Hindlimb muscle (tissue), 1 donor: ENCODE measurements at places on chromosomes 13 and 19.

- DNase-seq: peak; percentile 53
These were observed 11.0 kb downstream of the PAF1 start for GRCh38 chr19:39379865-39380396.

DNA sequence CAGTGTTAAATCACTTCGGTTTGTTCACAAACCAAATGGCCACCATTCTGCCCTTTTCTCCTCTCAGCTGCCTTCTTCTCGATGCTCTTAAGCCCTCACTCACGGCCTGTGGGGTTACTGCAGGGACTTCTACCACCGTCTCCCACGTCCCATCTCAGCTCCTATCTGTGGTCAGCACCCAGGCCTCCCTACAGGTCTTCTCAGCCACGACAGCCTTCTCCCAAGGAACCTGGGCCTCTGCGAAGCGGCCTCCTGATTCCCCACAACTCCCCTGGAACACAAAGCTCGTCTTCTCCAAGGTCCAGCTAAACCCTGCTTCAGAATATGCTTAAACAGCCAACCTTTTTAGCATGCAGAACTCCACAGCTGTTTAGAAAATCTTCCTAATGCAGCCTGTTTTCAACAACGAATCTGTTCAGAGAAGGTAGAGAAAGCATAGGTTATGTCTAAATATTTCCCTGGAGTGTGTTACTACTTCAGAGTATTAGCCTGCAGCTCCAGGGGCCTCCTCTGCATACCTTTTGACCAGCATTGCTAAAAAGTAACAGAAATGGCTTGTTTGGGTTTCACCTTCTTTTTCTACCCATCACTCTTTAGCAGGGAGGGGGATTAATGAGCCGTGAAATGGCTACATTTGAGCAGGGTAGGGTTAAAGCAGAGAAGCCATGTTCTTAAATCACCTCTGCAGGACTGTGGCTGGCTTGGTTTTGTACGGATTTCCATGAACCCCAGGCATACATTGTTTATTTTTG is 104.0 kb downstream of the COL4A2 start:
- DNase-seq: no peak

GRCh38 chr19:49469828-49470614 is 4.0 kb upstream of the FLT3LG start:
- DNase-seq: no peak

GRCh38 chr13:29849731-29850212 is 645 bp downstream of the UBL3 start:
- DNase-seq: no peak

GRCh38 chr19:13262450-13262849 is 112.2 kb downstream of the IER2 start:
- peak; percentile 46 for DNase-seq

GRCh38 chr13:43006893-43007631 is 15.0 kb upstream of the EPSTI1 start:
- DNase-seq: no peak

DNA sequence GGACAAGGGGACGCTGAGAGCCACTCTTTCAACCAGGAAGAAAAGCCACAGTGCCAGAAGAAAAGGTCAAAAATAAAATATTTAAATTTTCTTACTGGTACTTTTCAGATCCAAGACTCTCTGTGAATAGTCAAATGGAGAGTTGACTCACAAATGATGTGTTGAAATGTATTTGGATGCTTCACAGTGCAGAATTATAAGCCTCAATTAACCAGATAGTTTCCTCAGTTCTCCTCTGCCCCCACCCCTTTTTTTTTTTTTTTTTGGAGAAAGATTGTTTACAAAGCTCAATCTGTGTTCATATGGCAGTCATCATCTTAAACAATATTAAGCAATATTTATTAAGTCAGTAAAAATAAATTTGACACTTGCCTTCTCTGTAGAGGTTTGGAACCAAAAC is 470.8 kb downstream of the FGF9 start:
- no peak for DNase-seq

GRCh38 chr13:59413126-59413525 is 750.6 kb downstream of the DIAPH3 start:
- DNase-seq: no peak

- no peak for DNase-seq
These were observed 1.4 kb downstream of the FGF9 start for GRCh38 chr13:21672287-21672680.

- no peak for DNase-seq
These were observed 1.3 kb upstream of the ISYNA1 start for GRCh38 chr19:18439025-18439909.

- DNase-seq: no peak
These were observed 119.4 kb upstream of the NBEA start for GRCh38 chr13:34822650-34823049.

- no peak for DNase-seq
These were observed 151.2 kb downstream of the DIAPH3 start for GRCh38 chr13:60012488-60012887.

DNA sequence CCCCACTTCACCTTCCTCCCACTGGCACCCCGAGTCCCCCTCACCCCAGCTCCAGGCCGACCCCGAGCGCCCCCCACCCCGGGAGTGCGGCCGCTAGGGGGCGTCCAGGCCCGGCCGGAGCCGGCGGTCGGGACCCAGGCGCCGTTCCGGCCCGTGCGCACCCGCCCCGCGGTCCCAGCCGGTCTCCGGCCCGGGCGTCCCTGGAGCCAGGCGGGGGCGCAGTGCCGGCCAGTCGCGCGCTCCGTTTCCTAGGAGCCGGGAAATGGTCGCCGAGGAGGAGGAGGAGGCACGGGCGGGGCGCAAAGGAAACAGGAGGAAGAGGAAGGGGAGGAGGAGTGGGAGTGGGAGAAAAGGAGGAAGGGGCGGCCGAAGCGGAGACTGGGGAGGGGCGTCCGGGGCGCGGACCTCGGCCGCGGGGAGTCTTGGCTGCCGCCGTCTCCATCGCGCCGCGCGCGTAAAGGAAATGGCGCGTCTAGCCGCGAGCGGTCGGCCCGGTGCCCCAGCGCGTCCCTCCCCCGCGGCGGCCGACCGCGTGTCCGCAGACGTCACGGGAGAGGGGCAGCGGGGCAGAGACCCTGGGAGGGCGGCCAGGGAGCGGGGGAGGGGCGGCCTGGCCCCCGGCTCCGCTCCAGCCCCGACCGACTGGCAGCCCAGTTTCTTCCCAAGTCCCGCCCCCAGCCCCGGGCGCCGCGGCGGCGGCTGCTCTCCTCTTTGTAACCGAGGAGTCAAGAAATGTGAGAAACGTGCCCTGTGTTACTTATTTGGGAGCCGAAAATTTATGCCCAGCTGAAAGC is 1.1 kb upstream of the KCTD15 start:
- peak; percentile 89 for DNase-seq

- DNase-seq: no peak
These were observed 4.7 kb upstream of the ZNF813 start for GRCh38 chr19:53462861-53463260.

GRCh38 chr19:51808333-51808986 is 13.5 kb downstream of the FPR3 start:
- DNase-seq: no peak

- DNase-seq: no peak
These were observed 61.2 kb upstream of the WDFY2 start for GRCh38 chr13:51523082-51523518.

GRCh38 chr13:20525144-20525600 is 485 bp downstream of the CRYL1 start:
- peak; percentile 37 for DNase-seq

GRCh38 chr19:10855879-10856522 is 7.8 kb downstream of the C19orf38 start:
- no peak for DNase-seq

DNA sequence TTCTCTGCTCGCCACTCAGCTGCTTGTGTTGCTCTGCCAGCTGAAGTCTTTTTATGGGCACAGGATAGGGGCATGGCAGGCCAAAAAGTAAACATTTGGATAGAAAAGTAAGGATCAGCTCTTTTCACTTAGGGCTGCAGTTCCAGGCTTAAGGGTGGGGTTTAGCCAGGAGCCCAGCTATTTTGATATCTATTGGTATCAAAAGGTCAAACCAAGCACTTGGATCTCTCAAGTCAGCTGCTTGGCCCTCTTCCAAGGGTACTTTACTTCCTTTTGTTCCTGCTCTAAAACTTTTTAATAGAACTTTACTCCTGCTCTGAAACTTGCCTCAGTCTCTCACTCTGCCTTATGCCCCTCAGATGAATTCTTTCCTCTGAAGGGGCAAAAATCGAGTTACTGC is 55.7 kb upstream of the ABCC4 start:
- no peak for DNase-seq

GRCh38 chr19:39052243-39052746 is 19.9 kb upstream of the FBXO27 start:
- DNase-seq: peak; percentile 26

DNA sequence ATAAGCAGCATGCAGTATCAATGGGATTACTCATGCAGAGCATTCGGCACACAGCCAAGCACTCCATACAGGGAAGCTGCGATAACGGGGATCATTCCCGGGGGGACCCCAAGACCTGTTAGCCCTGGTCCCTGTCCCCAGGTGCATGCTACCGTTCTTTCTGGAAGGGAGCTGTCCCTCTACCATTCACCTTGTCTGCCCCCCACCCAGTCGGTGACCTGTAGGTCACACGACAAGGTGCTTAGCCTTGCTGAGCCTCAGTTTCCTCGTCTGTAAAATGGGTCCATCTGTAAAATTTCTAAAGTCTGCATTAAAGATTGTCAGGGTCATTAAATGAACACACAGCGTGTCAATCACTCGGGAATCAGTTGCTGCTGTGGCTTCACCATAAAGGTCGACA is 6.8 kb upstream of the ACP7 start:
- DNase-seq: no peak

DNA sequence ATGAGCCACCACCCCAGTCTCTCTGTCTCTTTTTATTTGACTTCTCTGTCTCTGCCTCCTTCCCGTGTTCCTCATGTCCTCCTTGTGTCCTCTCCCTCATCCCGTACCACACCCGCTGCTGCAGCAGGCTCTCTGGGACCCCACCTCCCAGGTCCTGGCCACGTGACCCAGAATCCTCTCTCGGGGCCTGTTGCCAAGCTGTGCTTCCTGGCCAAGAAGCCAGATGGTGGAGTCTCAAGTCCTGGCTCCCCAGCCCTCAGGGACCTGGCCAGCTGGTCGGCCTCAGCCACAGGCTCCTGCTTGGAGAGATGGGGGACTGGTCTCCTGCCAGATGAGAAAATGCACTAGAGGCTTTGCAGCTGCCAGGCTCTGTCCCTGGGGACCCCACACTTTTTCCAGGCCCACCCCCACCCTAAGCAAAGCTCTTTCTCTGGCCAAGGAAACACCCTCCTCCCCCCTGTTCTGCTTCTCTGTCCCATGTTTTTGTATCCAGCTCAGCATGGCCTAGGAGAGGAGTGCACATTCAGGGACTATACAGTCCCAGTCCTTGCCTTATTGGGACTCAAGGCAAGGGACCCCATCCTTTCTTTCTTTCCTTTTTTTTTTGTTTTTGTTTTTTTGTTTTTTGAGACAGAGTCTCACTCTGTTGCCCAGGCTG is 34.3 kb upstream of the SHKBP1 start:
- DNase-seq: no peak

DNA sequence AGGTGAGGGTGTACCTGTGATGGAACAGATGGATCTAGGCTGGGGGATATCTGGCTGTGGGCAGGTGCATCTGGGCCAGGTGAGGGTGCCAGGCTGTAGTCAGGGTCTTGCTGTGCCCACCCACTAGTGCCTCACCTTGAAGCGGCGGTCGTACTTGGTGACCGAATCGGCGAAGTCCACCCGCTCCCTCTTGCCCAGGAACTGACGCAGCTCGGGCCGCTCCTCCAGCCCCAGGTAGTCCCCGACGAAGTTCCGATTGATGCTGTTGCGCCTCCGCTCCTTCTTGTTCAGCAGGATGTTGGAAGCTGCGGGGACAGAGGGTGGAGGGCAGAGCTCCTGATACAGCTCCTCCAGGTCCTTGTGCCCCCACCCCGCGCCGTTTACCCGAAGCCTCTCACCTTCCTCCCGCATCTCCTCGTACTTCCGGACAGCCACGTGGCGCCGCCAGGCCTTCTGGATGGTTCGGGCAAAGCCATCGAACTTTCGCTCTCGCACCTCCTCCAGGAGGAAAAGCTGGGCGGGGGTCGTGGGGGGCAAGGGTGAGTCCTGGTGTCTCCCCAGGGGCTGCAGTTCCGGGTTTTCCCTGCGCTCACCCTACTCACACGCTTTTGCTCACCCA is 16.2 kb upstream of the ZNF414 start:
- DNase-seq: no peak

GRCh38 chr19:33024398-33024797 is 40.3 kb downstream of the RHPN2 start:
- no peak for DNase-seq

DNA sequence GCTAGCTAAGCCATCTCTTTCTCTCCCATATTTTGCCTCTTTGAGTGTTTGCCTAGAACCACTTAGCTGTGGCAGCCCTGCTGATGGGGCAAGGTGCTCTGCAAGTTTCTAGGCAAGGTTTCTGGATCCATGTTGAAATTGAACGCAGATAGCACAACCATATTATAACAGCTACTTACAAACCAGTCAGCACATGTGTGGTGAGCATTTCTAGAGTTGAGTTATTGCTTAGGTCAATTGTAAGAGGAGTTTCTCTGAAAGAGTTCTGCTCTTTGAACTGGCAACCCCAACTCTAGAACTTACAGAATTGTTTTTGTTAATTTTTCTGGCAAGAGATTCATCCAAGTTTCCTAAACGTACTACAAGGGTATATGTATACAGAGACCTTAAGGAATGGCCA is 103.3 kb downstream of the GGACT start:
- no peak for DNase-seq

DNA sequence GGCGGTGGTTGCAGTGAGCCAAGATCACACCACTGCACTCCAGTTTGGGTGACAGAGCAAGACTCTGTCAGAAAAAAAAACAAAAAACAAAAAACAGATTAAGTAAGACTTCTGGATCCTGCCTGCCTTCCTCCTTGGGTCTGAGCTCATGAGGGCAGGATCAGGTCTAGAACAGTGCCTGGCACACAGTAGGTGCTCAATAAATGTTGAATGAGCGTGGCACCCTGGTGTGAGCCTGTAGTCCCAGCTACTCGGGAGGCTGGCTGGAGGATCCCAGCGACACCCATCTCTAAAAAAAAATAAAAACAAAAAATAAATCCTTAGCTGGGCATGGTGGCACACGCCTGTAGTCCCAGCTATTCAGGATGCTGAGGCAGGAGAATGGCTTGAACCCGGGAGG is 2.8 kb upstream of the CDC37 start:
- no peak for DNase-seq
